Mesothelial cell of epicardium (in vitro differentiated cells): ENCODE measurements at places on chromosomes 5 and 9.

DNA sequence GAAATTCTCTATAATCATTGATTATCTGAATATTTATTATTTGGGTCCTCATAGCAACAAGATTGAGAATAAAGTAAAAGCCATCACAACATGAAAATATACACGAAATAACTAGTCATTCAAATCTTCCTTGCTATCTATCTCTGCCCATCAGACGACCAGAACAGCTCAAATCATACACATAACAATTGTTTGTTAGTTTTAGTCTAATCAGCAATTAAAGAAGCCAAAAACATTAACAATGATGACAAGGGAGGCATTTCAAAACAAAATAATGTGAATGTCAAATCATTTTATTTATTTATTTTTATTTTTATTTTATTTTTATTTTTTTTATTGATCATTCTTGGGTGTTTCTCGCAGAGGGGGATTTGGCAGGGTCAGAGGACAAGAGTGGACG is 106.0 kb upstream of the BNC2 start:
- no peak for DNase-seq

GRCh38 chr5:151171529-151171928 is 13.9 kb upstream of the ANXA6 start:
- no peak for DNase-seq

- DNase-seq: no peak
Observed at GRCh38 chr9:89577363-89577762, 27.4 kb upstream of the GADD45G start.

GRCh38 chr9:33840381-33840780 is 23.4 kb downstream of the UBE2R2 start:
- DNase-seq: no peak

GRCh38 chr5:61626639-61627282 is 294.7 kb downstream of the ZSWIM6 start:
- no peak for DNase-seq

GRCh38 chr5:125486634-125487033 is 740.2 kb upstream of the ZNF608 start:
- no peak for DNase-seq

- DNase-seq: no peak
Observed at GRCh38 chr5:39053189-39053588, 21.0 kb downstream of the RICTOR start.

DNA sequence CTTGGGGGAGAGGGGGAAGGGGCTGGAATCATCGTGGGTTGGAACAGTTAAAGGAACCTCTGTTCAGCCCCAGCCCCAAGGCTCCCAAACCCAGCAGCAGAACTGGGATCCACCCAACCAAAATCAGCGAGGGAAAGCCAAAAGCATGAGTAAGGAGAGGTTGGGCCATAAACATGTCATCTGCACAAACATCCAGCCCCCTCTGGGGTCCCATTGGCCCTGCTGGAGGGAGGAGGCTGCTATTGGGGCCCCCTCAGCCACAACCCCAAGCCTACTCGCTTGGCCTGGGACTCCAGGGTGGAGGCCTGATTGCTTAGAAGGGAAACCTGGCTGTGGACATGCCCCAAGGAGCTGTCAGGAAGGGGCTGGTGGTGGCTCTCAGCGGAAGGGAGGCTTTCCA is 154.9 kb downstream of the FGF18 start:
- DNase-seq: no peak

GRCh38 chr5:158881091-158881880 is 218.4 kb downstream of the EBF1 start:
- DNase-seq: no peak

DNA sequence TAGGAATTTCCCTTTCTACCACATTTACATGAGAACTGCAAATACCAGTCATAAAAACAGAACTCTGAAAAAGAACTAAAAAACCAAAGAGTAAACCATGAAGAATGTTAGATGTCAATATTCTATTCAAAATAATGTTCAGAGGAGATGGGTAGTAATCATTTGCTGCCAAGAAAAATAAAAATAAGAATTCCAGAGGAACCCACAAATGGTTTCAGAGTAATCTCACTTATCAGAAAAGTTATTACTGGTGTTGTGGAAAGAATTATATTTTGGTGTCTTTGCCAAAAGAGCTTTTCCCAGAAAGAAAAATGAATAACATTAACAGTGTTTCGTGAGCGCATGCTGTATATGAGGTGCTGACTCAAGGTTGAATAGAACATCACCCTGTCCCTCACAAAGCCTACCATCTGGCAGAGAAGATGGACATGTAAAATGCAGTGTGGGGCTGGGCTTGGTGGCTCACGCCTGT is 35.6 kb downstream of the GPR21 start:
- no peak for DNase-seq

DNA sequence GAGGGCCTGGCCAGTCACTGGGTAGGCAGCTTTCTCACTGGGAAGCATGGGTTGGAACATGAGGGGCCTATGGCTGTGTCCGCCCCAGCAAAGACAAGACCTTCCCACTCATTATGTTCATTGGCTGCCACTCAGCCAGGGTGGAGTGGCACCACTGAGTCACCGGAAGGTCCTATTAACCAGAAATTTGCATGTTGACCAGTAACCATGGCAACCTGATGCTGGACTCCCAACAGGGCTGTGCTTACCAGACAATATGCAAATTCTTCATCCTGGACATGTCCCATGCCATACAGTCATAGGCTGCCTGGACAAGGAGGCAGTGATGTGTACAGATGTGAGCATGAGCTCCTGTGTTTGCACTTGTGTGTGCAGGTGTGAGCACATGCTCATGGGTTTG is 66.7 kb downstream of the PSD2 start:
- DNase-seq: no peak

DNA sequence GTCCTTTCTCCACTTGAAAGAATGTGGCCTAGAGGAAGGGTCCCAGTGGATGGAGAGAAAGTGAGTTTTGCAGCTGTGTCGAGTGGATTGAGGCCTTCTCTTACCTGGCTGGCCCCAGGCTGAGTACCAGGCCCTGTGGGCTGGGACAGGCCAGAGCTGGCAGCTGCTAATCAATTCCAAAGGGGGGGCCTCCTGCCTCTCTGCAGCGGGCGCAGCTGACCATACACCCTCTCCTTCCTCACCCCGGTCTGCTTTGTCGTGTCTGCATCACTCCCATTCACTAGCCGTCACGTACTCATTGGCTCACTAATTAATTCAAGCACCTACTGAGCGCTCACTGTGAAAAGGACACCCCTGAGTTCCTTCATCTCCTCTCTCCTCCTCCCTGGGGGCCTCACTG is 58.4 kb upstream of the PITX1 start:
- DNase-seq: no peak

DNA sequence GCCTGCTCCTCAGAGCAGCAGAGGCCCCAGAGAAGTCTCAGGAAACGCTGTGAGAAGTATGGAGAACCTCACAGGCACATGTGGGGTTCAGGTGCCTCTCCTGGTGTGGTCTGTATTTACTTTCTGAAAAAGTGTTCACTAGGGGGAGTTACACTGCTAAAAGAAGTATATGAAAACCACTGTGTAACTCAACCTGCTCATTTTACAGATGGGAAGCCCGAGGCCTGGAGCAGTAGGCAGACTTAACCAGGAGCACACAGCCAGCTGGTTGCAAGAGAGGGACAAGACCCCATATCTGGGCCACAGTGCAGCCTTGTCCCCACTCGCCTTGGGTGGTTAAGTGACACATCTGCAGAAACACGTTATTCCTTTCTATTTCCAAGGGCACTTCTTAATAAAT is 112.8 kb upstream of the SAP30L start:
- DNase-seq: no peak

DNA sequence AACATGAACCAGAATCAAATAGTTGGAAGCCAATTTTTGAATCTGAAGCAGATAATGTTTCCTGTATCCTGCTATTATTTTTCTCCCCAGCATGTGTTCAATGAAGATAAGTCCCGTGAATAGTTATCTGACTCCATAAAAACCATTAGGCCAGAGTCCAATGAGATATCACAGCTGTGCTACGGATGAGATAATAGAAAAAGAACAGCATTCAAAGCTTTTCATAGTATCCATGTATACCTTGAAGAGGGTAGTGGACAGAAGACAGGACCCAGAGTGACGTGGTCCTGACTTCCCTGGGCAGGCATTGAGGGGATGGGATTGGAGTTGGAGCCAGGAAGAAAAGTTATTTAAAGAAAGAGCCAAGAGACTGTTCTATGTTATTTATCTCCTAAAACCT is 50.7 kb upstream of the C6 start:
- DNase-seq: no peak

GRCh38 chr5:151745071-151745705 is 13.2 kb downstream of the ATOX1 start:
- no peak for DNase-seq

DNA sequence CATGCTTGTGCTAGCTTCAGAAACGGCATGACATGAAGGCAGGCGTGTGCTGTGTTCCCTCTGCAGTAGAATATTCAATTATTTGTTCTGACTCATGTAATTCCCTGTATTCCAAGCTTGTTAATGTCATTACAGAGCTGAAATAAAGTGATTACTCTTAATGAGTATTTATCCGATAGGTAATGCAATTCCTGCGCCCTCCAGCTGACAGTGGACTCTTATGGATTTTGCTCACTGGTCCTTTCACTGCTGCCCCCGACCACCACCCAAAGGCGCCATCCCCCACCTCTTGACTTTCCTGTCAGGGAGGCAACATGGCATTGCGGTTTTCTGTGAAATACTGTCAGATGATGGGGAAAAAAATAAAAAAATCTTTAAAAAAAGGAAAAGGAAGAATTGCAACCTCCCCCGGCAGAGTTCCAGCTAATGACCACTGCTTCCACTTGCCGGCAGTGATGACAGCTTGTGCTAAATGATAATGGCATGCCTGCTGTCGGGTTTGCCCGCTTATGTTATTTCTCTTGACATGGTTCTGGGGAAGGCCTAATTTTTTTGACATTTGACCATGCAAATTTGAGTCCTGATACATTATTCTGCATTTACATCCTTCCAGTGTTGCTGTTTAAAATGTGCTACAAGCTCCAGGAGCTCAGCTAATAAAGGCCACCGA is 335.3 kb upstream of the ADAMTS16 start:
- no peak for DNase-seq

- peak; percentile 61 for DNase-seq
Observed at GRCh38 chr9:131530546-131530919, 530 bp downstream of the UCK1 start.

DNA sequence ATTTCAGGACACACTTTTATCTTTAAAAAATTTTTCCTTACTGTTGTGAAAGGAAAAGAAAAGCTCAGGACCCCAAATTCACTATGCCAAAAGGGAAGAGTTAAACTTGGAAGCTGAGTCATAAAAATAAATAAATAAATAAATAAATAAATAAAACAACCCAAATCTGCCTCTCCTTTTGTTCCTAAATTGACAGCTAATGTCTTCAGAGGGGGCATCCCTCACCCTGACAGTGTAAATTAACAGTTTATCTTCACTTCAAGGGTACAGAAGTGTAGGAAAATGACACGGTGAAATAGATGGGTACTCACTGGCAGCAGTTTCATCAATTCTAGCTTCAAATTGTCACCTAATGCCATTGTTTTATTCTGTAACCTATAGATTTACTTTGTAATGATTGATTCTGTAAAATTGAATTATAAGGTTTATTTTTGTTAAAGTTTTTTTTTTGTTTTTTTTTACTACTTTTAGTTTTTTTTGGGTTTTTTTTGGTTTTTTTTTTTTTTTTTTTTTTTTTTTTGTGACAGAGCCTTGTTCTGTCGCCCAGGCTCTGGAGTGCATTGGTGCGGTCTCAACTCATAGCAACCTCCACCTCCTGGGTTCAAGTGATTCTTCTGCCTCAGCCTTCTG is 18.5 kb upstream of the ANXA1 start:
- DNase-seq: no peak

- DNase-seq: no peak
Observed at GRCh38 chr9:84139296-84140070, 158.9 kb downstream of the RMI1 start.

- no peak for DNase-seq
Observed at GRCh38 chr5:7047511-7048261, 334.5 kb downstream of the TENT4A start.

DNA sequence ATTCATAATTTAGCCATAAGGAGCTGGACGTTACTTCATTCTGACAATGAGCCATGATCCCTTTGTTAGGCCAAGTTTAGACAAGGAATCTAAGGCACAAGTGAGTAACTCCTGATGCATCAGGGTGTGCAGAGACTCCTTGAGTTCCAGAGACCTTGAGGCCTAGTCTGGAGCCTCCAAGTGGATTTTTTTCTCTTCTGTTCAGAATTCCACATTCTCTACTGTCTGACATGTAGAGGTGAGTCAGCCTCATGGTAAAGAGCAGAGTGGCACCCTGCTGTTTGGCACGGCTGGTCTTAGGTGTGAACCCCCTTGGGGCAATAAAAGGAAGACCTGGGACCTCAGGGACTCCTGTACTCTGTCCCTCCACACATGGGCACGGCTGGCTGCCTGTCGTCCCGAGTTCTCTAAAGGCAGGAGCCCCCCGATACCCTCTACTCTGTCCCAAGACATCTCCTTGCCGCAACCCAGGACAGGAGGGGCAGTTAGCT is 22.0 kb upstream of the TGFBI start:
- no peak for DNase-seq

DNA sequence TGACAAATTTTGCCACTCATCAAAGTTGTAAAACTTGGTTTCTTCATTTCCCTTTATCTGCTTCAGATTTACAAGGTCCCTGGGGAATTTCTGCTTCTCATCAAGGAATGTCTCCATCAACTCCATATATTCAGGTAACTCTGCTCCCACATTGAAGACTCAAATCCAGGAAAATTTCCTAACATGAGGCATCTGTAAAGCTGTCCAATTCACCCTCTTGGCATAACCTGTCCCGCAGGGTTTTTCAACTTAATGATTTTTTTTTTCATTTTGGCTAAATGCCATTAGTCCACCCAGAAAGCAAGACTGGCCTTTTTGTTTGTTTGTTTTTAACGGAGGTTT is 50.2 kb upstream of the SLC30A5 start:
- no peak for DNase-seq

- DNase-seq: no peak
Observed at GRCh38 chr5:168020542-168021294, 270.7 kb upstream of the WWC1 start.

GRCh38 chr9:16343249-16344237 is 526.9 kb downstream of the BNC2 start:
- DNase-seq: no peak

GRCh38 chr5:28403846-28404245 is 1365.5 kb upstream of the CDH9 start:
- no peak for DNase-seq

GRCh38 chr9:9091387-9091786 is 1291.8 kb upstream of the DMAC1 start:
- no peak for DNase-seq

- no peak for DNase-seq
Observed at GRCh38 chr5:21142791-21143190, 1154.8 kb upstream of the CDH18 start.

GRCh38 chr5:93272108-93272507 is 308.9 kb downstream of the NR2F1-AS1 start:
- DNase-seq: no peak

DNA sequence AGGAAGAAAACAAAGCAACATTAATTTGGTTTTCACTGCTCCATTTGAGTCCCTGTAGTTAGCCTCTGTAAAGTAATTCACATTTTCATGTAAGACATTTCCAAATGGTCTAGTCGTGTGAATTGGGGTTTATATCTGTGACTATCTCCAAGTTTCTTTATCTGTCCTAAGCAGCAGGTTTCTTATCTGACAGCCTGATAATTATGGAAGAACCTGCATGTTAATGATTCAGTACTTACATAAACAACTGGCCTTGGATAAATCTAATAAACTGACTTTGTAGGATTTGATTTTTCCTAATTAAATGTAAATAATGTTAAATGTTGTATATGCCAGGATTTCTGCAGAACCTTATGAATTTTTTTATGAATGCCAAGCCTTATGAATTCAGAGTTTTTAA is 964.9 kb downstream of the NR2F1-AS1 start:
- no peak for DNase-seq
